ENCODE measurements at places on chromosomes 11 and 22.

- DNase-seq: no peak
Measured at GRCh38 chr22:33564683-33565082, 355.6 kb downstream of the LARGE1 start.

DNA sequence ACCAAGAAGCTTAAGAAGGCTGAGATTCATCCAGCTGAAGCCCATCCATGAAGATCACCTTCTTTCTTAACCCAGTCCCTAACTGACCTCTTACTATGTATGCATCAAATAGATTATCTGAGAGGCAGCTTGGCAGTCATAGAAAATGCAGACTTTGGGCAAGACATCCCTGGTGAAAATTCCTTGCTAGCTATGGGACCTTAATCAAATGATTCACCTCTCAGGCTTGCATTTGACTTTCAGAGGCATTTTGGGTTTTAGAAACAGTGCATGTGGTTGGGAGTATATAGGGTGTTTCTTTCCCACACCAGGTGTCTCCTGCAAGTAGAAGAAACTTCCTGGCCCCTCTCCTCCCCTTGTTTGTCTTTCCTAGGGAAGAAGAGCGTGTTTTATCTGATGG lies 188.5 kb upstream of the ISX start:
- no peak for DNase-seq

DNA sequence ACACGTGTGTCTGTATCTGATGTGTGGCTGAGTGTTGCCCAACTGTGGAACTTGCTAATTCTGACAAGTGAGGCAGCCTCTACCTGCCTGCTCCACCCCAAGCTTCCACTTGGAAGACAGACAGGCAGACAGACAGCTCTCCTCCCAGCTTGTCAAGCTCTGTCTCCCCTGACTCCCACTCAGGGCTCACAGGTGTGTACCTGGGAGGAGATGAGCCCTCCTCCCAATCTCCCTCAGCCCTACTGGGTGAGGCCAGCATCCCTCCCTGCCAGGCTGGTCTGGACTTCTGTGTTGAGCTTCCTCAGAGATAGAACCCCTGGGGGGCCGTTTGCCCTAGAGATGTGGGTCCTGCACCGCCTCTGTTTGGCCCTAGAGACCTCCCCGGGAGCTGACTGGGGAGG lies 1.0 kb upstream of the CHRM1 start:
- DNase-seq: no peak

GRCh38 chr22:42022162-42022847 lies 23.7 kb downstream of the WBP2NL start:
- no peak for DNase-seq

DNA sequence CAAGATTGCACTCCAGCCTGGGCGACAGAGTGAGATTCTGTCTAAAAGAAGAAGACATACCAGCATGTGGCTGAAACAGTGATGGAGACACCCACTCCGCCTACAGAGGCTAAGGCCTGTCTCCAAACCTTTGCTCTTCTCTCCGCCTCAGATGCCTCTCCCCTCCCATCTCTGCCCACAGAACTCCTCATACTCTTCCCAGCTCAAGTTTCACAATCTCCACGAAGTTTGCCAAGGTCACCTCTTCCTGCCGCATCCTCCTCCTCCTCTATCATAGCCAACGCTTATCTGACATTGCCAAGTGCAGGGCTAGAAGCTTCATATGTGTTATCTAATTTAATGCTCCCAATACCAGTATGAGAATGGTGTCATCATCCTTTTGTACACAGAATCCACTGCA lies 25.9 kb upstream of the FBLN1 start:
- no peak for DNase-seq

GRCh38 chr11:34348919-34349318 lies 8.9 kb downstream of the ABTB2 start:
- no peak for DNase-seq

GRCh38 chr11:6094186-6094585 lies 13.3 kb upstream of the OR56B4 start:
- no peak for DNase-seq

DNA sequence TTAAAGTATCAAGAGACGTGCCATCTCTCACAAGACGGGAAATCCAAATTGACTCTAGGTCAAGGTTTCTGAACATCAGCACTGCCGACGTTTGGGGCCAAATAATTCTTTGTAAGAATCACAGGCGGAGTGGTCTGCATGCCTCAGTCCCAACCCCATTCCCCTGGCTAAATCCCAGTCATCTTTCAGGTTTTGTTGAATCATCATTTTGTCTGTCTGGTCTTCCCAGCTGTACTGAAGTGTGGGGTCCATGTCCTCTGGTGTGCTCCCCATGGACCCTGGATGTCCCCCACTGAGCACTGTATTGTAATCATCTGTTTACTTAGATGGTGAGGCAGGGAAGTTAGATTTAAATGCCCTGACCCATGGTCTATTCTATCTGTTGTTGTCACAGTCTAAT lies 103.6 kb upstream of the GALNT18 start:
- no peak for DNase-seq

- no peak for DNase-seq
Measured at GRCh38 chr11:111095327-111095726, 150.2 kb upstream of the POU2AF2 start.

DNA sequence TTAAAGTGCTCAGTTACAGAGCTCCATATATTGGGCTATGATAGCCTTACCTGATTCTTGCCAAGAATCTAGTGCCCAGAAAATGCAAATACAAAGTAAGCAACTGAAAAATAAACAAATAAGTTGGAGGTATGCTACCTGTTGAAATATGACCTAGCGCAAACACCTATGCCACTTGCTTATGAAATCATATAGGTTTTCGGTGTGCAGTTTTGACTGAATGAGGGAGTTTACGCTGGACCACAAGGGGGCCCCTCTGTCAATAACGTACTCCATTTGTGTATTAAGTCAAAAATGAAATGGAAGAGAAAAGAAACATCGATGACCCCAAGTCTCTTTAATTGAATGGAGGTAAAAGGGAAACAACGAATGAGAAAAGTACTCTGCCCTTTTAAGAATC lies 84.9 kb upstream of the TRIM77 start:
- DNase-seq: no peak

DNA sequence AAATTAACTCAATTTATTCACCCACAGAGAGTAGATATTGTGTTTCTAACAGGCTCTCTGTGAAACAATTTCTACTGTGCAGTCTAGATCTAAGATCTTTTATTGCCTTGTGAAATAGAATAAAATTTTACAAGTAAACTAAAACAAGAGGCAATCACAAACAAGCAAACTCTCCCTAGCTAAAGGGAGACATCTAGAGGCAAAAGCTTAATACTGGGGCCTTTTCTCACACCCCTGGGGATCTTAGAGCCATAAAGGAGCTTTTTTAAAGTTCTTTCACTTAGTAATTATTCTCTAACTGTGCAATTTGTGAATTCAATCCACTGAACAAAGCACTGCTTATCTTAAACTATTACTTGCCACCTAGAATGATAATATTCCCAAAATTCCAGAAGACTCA lies 19.7 kb downstream of the ALG9 start:
- DNase-seq: no peak

- DNase-seq: no peak
Measured at GRCh38 chr22:38716826-38717225, 11.1 kb downstream of the GTPBP1 start.

DNA sequence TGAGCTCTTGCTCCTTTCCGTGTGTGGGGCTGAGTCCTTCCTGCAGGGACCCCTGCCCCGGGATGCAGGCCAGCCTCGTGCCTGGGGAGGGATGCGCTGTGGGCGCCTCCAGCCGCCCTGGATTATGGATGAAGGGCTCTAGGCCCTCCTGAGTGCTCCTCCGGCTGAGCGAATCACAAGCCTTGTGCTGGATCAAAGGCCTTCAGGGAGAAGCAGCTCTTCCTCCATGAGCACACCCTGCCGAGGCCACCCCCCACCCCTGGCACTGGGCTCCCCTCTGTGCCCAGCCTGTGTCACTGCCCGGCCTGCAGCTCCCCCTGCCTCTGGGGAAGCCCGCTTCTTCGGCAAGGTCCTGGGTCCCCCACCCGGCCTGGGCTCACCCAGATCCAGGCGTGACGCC lies 43.8 kb downstream of the BRSK2 start:
- DNase-seq: no peak

DNA sequence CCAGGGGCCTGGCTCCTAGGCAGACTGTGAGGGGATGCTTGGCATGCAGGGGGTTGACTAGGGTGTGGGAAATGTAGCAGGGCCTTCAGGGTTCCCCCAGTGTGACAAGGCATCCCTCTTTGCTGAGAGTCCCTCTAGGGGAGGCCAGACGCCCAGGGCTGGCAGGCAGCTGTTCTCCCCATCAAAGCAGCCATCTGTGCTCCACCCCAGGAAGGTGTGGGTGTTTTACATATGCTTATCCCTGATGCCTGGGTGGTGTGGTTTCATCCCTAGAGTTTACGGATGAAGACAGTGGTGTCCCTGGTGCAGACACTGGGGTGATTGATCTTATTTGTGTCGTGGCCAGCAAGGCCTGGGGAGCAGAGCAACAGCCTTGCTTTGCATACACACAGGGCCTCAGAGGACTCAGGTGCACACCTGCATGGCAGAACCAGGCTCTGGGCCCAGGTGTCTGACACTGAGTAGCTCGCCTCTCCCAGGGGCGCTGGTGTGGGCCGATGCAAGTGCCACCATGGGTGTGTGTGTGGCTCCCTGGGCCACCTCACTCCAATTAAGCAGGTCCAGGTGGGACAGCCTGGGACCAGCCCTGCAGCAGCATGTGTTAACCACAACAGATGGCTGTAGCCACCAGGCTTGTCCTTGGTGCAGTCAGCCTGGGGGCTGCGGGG lies 74.2 kb downstream of the MED15 start:
- no peak for DNase-seq

DNA sequence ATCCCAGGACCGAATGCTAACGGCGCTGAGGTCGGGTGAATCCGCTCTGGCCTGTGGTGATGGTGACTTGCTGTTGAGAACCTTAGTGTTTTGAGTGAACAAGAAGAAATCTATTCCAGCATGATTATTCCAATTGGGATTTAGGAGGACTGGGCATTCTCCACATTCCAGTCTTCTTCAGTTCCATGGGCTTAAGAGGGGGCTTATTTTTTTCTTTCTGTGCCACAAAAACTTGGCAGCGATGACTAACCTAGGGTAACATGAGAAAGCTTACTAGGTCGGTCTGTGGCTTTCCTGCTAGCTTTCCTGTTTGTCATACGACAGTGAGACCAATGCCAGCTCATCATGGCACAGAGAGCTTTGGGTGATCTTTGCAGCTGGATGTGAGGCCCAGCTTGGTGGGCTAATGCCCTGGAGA lies 62.9 kb upstream of the ATXN10 start:
- no peak for DNase-seq

DNA sequence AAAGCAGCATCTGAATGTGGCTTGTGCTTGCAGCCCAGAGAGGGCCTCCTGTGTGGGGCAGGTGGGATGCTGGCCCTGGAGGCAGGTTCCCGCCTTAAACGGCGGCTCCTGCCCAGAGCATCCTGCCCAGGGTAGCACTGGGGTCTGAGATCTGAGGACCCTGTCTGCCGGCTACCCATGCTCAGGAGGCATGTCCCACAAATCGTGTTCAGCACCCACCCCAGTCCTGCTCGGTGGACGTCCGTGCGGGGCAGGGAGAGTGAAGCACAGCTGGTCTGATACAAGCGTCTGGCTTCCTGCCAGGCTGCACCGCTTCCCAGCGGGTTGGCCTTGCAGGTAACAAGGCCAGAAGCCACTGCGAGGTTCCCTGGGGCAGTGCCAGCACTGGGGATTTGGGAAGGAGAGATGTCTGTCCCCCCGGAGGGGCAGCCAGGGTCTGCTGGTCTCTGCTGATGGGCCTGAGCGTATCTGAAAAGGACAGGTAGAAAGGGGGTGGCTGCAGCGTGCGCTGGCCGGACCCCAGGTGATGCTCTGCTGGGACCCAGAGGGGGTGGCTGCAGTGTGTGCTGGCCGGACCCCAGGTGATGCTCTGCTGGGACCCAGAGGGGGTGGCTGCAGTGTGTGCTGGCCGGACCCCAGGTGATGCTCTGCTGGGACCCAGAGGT lies 3.6 kb downstream of the TRABD start:
- no peak for DNase-seq

- no peak for DNase-seq
Measured at GRCh38 chr22:24982301-24983056, 30.0 kb downstream of the KIAA1671 start.

DNA sequence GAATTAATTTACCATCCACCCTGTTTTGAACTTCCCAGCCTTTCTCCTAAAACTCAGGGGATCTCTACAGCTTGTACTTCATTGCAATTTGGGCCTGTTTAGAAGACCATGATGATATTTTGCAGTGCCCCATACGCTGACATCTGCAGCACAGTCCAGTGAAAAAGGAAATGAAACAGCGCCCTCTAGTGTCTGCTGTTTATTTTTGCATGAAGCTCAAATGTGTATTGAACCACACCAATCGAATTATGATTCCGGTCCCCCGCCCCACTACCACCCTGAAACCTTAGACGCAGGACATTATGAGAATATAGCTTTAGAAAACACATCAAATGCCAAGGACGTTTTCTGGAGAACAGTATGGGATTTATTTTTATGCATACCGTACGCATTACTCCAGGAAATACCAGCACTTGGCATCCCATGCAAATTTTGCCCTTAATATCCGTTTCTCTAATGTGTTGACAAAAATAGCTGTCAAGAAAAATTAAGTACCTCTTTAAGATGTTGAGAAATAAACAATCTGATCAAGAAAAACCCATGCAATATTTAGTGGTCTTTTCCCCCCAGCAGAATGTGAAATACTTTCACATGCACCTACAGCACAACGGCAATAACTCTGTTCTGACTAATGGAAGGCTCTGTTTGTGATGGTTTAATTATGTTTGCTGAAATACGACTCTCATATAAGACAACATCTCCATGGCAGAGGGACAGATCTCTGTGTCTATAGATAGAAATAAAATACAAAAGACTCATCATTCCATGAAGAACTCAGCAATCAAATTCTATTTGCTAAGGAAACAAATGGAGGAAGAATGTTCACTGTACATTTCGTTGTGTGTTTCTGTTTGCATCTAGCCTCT lies 93.9 kb downstream of the TECTA start:
- DNase-seq: peak; percentile 73

DNA sequence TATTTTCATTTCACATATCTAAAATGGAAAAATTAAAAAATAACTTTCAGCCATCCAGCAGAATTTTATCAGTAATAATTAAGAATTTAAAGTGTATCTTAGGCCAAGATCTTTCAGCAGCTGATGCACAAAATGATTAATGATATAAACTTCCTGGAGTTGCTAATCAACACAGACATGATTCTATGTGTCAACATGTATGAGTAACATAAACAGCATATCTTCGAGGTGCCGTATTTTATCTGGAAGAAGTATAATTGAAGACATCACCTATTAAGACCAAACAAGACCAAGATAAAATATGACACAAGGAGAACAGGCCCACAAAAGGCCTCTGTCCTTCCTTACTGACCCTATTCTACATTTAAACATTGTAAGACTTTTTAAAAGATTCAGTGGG lies 45.2 kb downstream of the SLC5A12 start:
- DNase-seq: no peak

GRCh38 chr11:69089258-69089657 lies 40.5 kb downstream of the TPCN2 start:
- DNase-seq: no peak

DNA sequence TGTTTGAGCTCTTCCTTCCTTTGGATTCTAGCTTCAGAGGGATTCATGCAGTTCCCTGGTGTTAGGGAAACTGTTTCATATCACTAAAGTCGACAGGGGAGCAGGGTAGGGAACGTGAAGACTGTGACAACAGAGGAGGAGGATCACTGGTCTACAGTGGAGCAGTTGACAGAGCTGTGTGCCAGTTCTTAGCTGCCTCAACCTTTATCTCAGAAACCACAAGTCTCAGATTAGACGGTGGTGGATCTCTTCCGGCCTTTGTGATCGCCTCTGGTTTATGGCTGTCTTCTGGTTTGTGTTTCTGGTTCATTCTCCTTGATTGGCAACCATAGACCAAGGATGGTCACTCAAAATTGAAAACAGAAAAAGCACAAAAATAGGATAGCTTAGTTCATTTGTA lies 538.9 kb upstream of the API5 start:
- no peak for DNase-seq

GRCh38 chr11:134573857-134574256 lies 161.8 kb upstream of the B3GAT1 start:
- DNase-seq: no peak

All from right lung (tissue), 10 donors.